ENCODE measurements at places on chromosomes 2 and 18.

GRCh38 chr2:22110244-22110651, 986.5 kb downstream of the TDRD15 start:
- DNase-seq, result no peak

DNA sequence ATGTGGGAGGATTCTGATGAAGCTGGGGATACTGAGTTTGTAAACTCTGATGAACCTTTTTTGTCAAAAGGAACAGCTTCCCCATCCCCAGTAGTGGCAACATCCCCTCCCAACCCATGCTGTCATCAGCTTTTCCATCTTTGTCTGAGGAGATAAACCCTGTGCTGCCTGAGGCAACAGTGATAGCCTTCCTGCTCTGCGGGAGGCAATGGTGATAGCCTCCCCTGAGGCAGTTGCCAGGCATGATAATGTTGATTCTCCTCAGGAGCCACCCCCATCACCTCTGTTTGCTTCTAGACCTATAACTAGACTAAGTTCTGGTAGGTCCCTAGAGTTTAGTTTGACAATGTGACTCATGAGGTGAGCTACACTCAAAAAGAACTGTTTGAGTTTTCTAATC, 97.5 kb downstream of the ERBB4 start:
- no peak for DNase-seq

DNA sequence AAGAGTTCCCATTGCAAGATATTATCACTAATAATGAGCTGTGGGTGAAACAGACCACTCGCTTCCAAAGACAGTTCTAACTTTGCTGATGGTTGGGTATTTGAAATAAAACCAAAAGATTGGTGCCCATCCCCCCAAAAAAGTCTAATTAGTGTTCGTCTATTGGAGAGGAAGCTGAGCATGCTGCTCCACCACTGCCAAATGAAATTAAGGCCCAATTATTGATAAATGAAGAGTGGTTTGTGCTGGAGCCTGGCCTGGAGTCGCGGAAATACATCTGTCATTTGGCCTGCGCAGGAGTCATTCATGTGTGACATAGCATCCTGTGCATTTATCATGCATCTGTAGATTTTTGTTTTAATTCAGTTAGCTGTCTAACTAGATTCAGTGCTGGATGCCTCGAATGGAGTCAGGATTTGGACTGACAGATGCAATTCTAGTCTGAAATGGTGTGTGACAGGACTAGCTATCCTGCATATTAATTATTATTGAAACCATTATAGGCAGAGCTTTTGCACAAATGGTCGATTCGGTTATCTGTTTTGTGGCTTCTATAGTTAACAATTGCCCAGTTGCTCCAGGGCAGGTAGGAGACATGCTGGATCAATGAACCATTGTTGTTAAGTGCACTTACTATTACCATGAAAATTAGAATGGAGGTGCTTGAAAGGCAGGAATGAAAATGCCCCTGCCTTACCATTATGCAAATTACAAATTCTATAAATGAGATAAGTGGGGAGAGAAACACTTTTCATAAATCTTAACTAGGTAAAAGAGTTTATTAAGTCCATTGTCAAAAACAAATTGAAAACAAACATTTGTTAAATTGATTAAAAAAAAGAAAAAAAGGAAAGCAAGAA, 450.4 kb upstream of the TCF4 start:
- no peak for DNase-seq

- no peak for DNase-seq
Observed at GRCh38 chr2:10003206-10004125, 39.9 kb upstream of the KLF11 start.

- peak; percentile 32 for DNase-seq
Observed at GRCh38 chr2:235135990-235136561, 184.3 kb downstream of the SH3BP4 start.

- no peak for DNase-seq
Observed at GRCh38 chr18:60421356-60422118, 49.0 kb upstream of the MC4R start.

GRCh38 chr2:39718483-39718882, 52.8 kb downstream of the TMEM178A start:
- no peak for DNase-seq

DNA sequence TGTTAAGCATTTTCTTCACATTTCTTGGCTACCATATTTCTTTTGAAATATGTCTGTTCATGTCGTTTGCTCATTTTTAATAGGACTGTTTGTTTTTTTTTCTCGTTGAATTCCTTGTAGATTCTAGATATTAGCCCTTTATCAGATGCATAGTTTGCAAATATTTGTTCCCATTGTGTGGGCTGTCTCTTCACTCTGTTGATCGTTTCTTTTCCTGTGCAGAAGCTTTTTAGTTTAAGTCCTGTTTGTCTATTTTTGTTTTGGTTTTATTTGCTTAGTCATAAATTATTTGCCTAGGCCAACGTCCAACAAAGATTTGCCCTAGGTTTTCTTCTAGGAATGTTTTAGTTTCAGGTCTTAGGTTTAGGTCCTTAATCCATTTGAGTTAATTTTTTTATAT, 1494.7 kb downstream of the SUCLG1 start:
- DNase-seq, result no peak

- no peak for DNase-seq
Observed at GRCh38 chr2:223648755-223649154, 46.6 kb upstream of the SCG2 start.

- DNase-seq, result no peak
Observed at GRCh38 chr2:95277246-95277906, 3.1 kb downstream of the PROM2 start.

DNA sequence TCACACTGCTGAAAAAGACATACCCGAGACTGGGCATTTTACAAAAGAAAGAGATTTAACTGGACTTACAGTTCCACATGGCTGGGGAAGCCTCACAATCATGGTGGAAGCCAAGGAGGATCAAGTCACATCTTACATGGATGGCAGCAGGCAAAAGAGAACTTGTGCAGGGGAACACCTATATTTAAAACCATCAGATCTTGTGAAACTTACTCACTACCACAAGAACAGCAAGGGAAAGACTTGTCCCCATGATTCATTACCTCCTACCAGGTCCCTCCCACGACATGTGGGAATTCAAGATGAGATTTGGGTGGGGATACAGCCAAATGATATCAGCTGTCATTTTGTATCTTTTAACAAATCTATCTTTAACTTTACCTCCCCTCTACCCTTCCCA, 251.1 kb upstream of the RASGRP3 start:
- DNase-seq, result no peak

DNA sequence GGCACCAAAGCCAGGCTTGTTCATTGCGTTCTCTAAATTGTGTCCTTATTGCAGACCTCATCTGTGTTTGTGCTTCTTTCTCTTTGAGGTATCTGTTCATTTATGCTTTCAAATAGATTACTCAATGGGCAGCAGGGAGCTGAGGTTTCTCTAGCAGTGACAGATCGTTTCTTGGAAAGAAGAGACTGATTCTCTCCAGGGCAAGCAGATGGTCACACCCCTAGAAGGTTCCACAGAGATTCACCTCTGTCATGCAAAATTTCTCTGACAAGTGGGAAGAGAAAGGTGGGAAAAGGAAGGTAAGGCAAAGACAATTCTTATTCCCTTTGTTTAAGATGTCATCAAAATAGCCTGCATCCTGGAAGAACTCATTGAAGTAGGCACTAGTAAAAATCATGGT, 14.0 kb downstream of the DLGAP1 start:
- no peak for DNase-seq

- no peak for DNase-seq
Observed at GRCh38 chr2:121479882-121480522, 50.7 kb upstream of the RNU4ATAC start.

DNA sequence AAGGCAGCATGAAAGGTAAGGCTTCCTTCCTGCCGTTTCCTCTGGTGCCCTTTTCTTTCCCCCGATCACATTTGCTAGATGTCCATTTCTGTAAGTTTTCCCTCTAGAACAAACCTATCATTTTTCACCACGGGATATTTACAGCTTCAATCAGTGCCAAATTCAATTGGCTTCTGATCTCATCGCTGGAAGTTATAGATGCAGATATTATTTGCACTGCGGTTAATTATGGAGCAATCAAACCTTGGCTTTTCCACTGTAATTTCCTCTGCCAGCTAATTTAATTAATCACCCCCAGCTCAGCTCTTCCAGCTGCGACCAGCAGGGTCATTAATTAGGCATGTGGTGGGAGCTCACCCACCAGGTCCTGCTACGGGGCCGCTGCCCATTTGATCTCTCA, 86.1 kb downstream of the GBX2 start:
- DNase-seq, result no peak

DNA sequence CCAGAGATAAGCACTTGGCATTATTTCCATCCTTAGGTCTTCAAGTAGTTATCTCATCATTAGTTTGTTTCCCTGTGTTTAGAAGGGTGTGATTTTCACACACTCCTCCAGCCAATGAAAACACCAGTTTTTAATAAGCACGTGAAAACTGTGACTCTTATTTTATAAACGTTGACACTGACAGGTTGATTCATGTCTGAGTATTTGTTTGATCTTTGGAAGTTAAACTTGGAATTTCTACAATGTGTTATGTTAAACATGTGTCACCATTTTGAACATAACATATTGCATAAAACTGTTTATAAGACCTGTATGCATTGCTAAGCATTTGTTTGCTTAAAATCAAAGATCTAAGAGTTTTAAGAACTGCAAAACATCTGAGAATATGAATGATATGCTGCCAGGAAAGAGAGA, 27.6 kb downstream of the SLC40A1 start:
- no peak for DNase-seq

GRCh38 chr2:173458991-173459780, 104.5 kb downstream of the CDCA7 start:
- no peak for DNase-seq

GRCh38 chr18:24003288-24003687, 11.3 kb upstream of the TTC39C start:
- DNase-seq, result no peak

DNA sequence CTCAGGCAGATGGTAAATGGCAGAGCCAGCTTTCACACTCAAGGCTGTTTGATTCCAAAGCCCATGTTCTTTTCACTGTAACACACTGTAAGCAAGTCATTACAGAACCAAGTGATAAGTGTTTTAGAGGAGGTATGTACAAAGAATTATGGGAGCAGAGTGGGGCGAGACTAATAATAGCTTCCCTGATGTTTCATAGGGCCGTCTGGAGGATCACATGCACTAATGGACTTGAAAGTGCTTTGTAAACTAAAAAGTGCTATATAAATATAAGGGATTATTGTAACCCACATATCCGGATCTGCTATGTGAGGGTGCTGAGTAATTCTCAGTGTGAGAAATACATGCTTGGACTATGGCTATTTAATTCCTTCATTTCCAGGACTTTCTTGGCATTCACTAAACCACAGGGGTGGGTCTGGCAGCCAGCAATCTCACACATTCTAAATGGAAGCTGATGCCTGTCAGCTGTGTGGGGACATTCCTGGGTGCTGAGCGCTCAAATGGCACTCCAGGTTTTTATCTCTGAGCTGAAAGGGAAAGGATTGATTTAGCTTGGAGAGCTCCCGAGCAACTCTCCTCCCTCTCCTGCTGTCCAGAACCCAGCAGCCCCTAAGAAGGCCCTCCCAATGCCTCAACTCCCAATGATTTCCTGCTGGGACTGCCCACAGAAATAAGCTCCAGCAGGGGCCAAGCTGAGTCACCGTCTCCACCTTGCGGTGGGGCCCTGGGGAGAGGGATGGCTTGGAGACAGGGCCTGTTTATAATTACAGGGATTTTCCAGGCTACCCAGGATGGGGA, 222.8 kb downstream of the SOX11 start:
- DNase-seq, result no peak

- no peak for DNase-seq
Observed at GRCh38 chr18:59249199-59249774, 24.0 kb downstream of the RAX start.

GRCh38 chr2:147630585-147630984, 214.2 kb upstream of the ACVR2A start:
- DNase-seq, result no peak

GRCh38 chr2:184624311-184624710, 26.0 kb downstream of the ZNF804A start:
- no peak for DNase-seq

GRCh38 chr18:63254716-63255399, 64.7 kb downstream of the BCL2 start:
- no peak for DNase-seq

GRCh38 chr18:13131283-13131682, 87.3 kb upstream of the LDLRAD4 start:
- DNase-seq, result no peak

- no peak for DNase-seq
Observed at GRCh38 chr2:174704061-174704460, 60.2 kb downstream of the CHRNA1 start.

DNA sequence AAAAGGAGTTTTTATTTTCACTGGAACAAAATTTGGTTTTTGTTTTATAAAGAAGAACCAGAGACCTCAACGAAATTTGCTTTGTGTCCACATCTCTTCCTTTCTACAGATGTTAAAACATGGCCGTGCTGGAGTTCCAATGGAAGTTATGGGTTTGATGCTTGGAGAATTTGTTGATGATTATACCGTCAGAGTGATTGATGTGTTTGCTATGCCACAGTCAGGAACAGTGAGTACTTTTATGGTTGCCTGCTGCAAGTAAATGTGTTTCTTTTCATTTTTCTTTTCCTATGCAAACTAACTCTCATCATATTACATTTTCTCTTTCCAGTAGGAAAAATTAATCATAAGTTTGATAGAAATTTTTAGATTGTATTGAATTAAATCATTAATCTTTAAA, 48.4 kb upstream of the TBR1 start:
- no peak for DNase-seq

DNA sequence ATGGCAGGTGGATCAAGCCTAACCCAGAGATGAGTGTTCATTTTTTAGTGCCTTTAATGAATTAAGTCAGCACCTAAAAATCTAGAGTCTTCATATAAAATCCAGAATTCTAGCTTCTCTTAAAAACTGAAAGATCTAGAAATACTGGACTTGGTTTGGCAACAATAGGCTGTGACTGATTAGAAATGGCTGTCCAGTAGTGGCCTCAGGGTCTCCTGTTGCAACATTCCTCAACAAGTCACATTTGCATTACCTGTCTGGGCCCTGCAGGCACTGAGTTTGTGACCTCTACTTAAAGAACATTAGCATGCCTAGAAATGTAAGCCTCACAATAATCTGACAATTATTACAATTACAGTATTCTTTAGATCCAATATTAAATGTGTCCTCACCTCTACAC, 33.1 kb downstream of the MBD2 start:
- DNase-seq, result no peak

DNA sequence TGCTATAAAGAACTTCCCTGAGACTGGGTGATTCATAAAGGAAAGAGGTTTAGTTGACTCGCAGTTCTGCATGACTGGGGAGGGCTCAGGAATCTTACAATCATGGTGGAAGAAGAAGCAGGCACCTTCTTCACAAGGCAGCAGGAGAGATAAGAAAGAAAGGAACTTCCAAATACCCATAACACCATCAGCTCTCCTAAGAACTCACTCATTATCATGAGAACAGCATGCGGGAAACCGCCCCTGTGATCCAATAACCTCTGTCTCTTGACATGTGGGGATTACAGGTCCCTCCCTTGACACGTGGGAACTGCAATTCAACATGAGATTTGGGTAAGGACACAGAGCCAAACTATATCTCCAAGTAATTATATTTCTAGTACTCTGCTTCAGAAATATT, 163.8 kb upstream of the CDH20 start:
- DNase-seq, result no peak

- DNase-seq, result no peak
Observed at GRCh38 chr2:45734952-45735351, 83.5 kb downstream of the PRKCE start.

- DNase-seq, result no peak
Observed at GRCh38 chr18:48921305-48922225, 29.2 kb downstream of the SMAD7 start.

GRCh38 chr2:97731274-97732020, 18.1 kb downstream of the ZAP70 start:
- no peak for DNase-seq

- no peak for DNase-seq
Observed at GRCh38 chr18:32372381-32373061, 98.2 kb downstream of the GAREM1 start.

GRCh38 chr18:67135981-67136380, 380.5 kb downstream of the DSEL start:
- no peak for DNase-seq
